ENCODE measurements at places on chromosomes 7 and 10.

DNA sequence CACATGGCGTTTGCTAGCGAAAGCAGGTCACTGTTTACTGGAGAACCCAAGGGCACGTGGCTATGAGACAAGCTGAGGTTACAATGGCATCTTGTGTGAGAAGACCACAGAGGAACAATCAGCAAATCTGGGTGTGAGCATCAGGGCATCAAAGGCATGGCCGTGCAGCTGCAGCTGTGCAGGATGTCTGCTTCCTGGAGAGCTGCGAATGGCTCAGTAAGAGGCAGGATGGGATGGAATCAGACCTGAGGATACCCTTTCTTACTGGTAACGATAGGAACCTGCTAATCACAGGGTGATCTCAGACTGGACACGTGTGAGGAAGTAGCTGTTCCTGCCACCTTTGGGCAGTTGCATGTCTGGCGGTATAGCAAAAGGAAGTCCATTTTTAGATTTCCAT lies 119.5 kb downstream of the RNF216 start:
- no peak for DNase-seq

- DNase-seq, result no peak
Measured at GRCh38 chr7:143882020-143882603, 19.9 kb downstream of the TCAF1 start.

DNA sequence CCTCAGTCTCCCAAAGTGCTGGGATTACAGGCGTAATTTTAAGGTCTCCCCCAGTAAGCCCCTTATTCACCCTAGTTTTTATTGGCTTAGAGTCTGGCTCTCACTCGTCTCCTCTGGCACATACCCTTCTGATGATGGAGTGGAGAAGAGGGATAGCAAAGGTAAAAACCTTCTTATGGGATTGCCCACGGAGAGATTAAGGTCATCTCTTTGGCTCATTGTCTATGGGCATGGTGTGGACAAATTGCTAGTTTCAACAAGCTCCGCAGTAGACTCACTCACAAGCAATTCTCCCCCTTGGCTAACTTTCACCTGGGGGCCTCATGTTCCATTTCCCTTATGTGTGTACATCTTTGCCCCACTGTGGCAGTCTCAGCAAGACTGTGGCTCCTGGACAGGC lies 22.4 kb upstream of the TSGA13 start:
- no peak for DNase-seq

GRCh38 chr7:94655126-94655847 lies 646 bp downstream of the SGCE start:
- no peak for DNase-seq

GRCh38 chr7:41641011-41641664 lies 61.8 kb downstream of the INHBA start:
- no peak for DNase-seq

GRCh38 chr7:149716007-149716931 lies 57.1 kb downstream of the ZNF467 start:
- DNase-seq, result no peak
